ENCODE measurements at places on chromosomes 12 and 14.

DNA sequence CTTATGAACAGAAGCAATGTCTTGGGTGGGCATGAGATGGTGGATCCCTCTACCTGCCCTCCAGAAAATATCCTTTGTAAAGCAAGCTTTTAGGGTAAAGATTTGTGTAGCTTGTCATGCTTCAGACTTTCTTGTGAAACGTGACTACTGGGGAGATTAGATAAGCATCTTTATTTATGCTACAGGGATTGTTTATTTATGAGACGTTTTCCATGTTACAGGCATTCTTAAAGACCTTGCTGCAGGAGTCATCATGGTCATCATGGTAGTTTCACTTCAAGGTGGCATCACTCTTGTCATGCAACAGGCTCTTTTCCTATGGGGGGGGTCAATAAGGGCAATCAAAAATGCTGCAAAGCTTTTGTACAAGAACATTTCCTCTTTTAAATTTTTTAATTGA, 8.2 kb upstream of the MIS18BP1 start:
- no peak overlapping the region for H3K27ac ChIP-seq
- DNase-seq: no peak
- H3K4me3 ChIP-seq: no peak overlapping the region
- no peaks in the 10 kb centered on the region for H3K36me3 ChIP-seq
- H3K4me1 ChIP-seq: no peaks in the 10 kb centered on the region

DNA sequence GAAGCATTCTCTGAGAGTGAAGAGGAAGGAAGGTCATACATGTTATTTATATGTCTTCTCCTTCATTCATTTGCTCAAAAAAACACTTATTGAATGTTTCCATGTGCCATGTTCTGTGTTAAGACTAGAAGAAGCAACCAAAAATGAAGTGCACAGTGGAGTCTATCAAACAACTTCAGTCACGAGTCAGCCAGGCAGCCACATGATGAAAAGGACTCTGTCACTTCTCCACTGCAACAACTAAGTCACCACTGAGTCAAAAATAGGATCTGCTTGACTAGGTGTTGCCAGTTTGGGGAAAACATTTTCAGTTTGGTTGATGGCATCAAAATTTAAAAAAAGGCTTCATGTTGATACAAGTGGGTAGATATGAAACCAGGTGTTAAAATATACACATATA, 142.5 kb downstream of the PDE3A start:
- H3K36me3 ChIP-seq: no peaks in the 10 kb centered on the region
- no peak overlapping the region for H3K4me3 ChIP-seq
- no peaks in the 10 kb centered on the region for H3K4me1 ChIP-seq
- H3K27me3 ChIP-seq: no peaks in the 10 kb centered on the region

GRCh38 chr12:98823012-98823411, 177.9 kb downstream of the APAF1 start:
- no peak for DNase-seq
- H3K27me3 ChIP-seq: no peaks in the 10 kb centered on the region
- H3K4me1 ChIP-seq: no peaks in the 10 kb centered on the region
- H3K4me3 ChIP-seq: no peak overlapping the region
- H3K27ac ChIP-seq: no peak overlapping the region

- no peaks in the 10 kb centered on the region for H3K27me3 ChIP-seq
- H3K4me3 ChIP-seq: no peak overlapping the region
- no peaks in the 10 kb centered on the region for H3K4me1 ChIP-seq
- no peaks in the 10 kb centered on the region for H3K36me3 ChIP-seq
These were observed 57.6 kb downstream of the SCARB1 start for GRCh38 chr12:124805876-124806668.

GRCh38 chr12:3791256-3791874, 38.5 kb upstream of the CRACR2A start:
- no peak overlapping the region for H3K4me3 ChIP-seq
- H3K36me3 ChIP-seq: no peaks in the 10 kb centered on the region
- no peak overlapping the region for H3K27ac ChIP-seq
- H3K27me3 ChIP-seq: no peaks in the 10 kb centered on the region
- no peaks in the 10 kb centered on the region for H3K4me1 ChIP-seq

- H3K4me1 ChIP-seq: no peaks in the 10 kb centered on the region
- no peak overlapping the region for H3K27ac ChIP-seq
- no peaks in the 10 kb centered on the region for H3K36me3 ChIP-seq
- DNase-seq: peak; percentile 20
- H3K27me3 ChIP-seq: no peaks in the 10 kb centered on the region
These were observed 168.1 kb downstream of the BCAT1 start for GRCh38 chr12:24780697-24781368.

GRCh38 chr12:256958-257357, 5.7 kb downstream of the SLC6A13 start:
- no peak overlapping the region for H3K4me3 ChIP-seq
- no peak for DNase-seq

DNA sequence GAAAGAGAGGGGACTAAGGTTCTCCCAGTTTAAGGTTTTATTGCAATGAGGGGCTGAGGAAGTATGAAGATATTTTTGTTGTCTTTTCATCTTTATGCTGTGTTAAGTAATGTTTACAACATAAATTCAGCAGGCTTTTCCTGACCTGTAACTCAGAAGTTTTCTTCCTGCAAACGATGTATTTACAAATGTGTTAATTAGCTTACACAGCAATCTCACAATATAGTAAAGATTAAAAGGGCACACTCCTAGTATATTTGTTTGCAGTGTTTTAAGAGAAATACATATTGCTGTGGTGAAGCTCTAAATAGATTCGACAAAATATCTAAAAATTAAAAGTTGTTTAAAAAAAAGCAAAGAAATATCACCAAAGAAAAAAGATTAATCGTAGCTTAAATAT, 55.7 kb downstream of the OR11H12 start:
- no peak overlapping the region for H3K4me3 ChIP-seq
- H3K27me3 ChIP-seq: no peaks in the 10 kb centered on the region
- no peaks in the 10 kb centered on the region for H3K4me1 ChIP-seq
- H3K36me3 ChIP-seq: no peaks in the 10 kb centered on the region

- no peaks in the 10 kb centered on the region for H3K27me3 ChIP-seq
- DNase-seq: no peak
- no peak overlapping the region for H3K4me3 ChIP-seq
- no peaks in the 10 kb centered on the region for H3K4me1 ChIP-seq
- H3K27ac ChIP-seq: no peak overlapping the region
- H3K36me3 ChIP-seq: no peaks in the 10 kb centered on the region
These were observed 245.4 kb upstream of the KRR1 start for GRCh38 chr12:75756771-75757170.

DNA sequence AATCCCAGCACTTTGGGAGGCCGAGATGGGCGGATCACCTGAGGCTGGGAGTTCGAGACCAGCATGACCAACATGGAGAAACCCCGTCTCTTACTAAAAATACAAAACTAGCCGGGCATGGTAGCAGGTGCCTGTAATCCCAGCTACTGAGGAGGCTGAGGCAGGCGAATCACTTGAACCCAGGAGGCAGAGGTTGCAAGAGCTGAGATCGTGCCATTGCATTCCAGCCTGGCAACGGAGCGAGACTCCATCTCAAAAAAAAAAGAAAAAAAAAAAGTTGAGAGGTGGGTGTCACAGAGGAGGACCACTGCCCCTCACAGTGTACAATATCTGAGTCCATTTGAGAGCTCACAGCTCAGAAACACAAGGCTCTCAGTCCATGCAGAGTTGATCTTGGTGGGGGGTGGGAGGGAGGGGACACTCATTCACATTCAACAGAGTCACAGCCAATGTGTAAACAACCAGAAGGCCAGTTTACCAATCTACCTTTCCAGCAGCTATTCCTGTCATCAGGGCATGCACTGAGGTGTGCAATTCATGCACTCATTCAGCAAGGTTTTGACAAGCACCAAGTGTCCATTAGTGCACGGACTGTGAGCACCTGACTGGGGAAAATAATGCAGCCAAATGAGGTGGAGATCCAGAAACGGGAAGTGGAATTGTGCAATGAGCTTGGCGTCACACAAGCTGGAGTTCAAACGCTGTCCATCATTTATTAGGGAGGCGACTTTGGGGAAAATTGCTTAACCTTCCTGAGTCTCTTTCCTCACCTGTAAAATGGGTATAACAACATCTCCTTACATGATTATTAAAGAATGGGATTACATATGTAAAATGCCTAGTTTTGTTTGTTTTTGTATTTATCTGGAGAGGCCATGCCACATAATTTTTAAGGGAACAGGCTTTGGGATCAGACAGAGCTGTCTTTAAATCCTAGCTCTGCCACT, 4.4 kb upstream of the EIF5 start:
- H3K4me1 ChIP-seq: peaks cover 9% of the 10 kb centered on the region
- H3K27me3 ChIP-seq: no peaks in the 10 kb centered on the region
- no peak overlapping the region for H3K4me3 ChIP-seq
- H3K36me3 ChIP-seq: no peaks in the 10 kb centered on the region

GRCh38 chr12:124828264-124829007, 35.2 kb downstream of the SCARB1 start:
- no peak for DNase-seq
- no peak overlapping the region for H3K27ac ChIP-seq
- no peaks in the 10 kb centered on the region for H3K27me3 ChIP-seq
- no peaks in the 10 kb centered on the region for H3K36me3 ChIP-seq
- H3K4me3 ChIP-seq: no peak overlapping the region

- no peaks in the 10 kb centered on the region for H3K27me3 ChIP-seq
- DNase-seq: no peak
- no peaks in the 10 kb centered on the region for H3K4me1 ChIP-seq
- no peaks in the 10 kb centered on the region for H3K36me3 ChIP-seq
- H3K4me3 ChIP-seq: no peak overlapping the region
These were observed 549.1 kb downstream of the RERGL start for GRCh38 chr12:17540921-17541320.

GRCh38 chr14:76708028-76708427, 53.2 kb upstream of the VASH1 start:
- H3K27ac ChIP-seq: no peak overlapping the region
- no peaks in the 10 kb centered on the region for H3K36me3 ChIP-seq
- no peak overlapping the region for H3K4me3 ChIP-seq
- H3K4me1 ChIP-seq: no peaks in the 10 kb centered on the region
- H3K27me3 ChIP-seq: no peaks in the 10 kb centered on the region

DNA sequence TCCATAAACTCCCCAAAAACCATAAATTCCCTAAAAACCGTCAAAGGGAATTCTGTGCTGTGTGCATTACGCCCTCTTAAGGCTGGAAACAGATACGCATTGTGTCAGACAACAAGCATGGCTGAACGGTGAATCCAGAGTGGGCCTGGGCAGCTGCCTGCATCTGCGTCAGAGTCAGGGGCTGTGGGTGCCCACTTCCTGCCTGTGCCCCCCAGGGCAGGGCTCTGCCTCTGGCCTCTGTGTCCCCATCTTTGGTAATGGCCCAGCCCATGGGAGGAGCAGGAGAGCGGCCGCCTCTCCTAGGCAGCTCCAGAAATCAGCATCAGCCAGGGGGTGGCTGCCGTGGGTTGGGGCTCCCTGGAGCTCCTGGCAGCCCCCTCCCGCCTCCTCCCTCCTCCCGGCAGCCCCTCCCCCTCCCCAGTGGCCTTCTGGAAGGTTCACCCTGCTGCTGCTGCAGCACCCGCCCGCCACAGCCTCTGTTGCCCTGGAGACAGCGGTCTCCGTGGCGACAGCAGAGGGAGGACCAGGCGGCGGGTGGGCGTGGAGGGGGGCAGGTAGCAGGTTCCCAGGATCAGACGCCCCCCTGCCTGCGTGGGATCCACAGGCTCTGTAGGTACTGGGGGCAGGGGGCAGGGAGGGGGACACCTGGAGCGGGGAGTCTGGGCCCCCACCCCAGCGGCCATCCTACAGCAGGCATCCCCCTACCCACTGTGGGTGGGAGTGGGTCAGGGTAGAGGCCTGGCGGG, 5.9 kb downstream of the MMP17 start:
- H3K27ac ChIP-seq: no peak overlapping the region
- no peaks in the 10 kb centered on the region for H3K36me3 ChIP-seq
- H3K4me1 ChIP-seq: peaks cover 22% of the 10 kb centered on the region
- DNase-seq: peak; percentile 6
- H3K27me3 ChIP-seq: no peaks in the 10 kb centered on the region

DNA sequence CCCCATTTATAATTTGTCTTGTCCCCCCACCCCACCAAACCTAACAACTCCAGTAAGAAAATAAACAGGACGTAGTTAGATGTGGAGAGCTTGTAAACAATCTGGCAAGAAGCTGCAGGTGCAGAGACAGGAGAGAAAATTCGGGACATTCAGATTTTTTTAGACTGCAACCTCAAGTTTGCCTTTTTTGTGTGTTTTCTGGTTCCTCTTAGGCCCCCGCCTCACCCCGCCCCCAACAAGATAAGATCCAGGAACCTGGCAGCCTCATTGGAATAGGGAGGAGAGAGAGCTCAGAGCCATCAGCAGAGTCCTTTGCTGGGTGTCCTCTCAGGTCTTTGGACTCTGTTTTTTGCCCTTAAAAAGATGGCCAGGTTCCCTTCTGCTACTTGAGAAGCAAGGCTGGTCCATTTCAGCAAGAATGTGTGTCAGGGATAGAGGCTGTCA, 2.9 kb downstream of the HOXC10 start:
- peaks cover 48% of the 10 kb centered on the region for H3K4me1 ChIP-seq
- no peak for DNase-seq
- peaks cover 96% of the 10 kb centered on the region for H3K27me3 ChIP-seq

GRCh38 chr14:24247422-24247821, 5.0 kb upstream of the TINF2 start:
- H3K36me3 ChIP-seq: no peaks in the 10 kb centered on the region
- H3K4me1 ChIP-seq: peaks cover 22% of the 10 kb centered on the region
- no peak overlapping the region for H3K4me3 ChIP-seq

GRCh38 chr14:37150414-37150813, 22.0 kb downstream of the SLC25A21 start:
- no peaks in the 10 kb centered on the region for H3K4me1 ChIP-seq
- H3K27me3 ChIP-seq: no peaks in the 10 kb centered on the region
- DNase-seq: no peak

GRCh38 chr12:105960319-105961083, 178.3 kb downstream of the NUAK1 start:
- H3K4me3 ChIP-seq: no peak overlapping the region
- no peaks in the 10 kb centered on the region for H3K4me1 ChIP-seq
- no peaks in the 10 kb centered on the region for H3K36me3 ChIP-seq
- DNase-seq: no peak
- H3K27ac ChIP-seq: no peak overlapping the region

- no peaks in the 10 kb centered on the region for H3K4me1 ChIP-seq
- H3K27ac ChIP-seq: peak overlapping the region; percentile 30
- H3K4me3 ChIP-seq: no peak overlapping the region
- H3K27me3 ChIP-seq: no peaks in the 10 kb centered on the region
These were observed 37.6 kb downstream of the CEP83 start for GRCh38 chr12:94421868-94422740.

DNA sequence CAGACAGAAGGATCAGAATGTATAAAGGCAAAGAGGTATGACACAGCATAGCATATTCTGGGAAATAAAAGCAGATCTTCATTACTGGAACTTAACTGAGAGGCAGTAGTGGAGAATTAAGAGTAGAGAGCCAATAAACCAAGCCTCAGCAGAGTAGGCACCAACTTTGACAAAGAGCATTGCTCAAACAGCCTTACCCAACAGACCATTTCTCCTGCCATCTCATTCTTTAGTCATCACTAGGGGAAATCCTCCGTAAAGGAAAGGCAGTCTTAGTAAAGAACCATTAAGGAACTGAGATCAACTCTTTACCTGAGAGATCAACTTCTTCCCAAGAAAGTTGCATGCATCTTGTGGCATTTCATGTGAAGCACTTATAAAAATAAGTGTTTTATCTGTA, 36.6 kb downstream of the SENP1 start:
- no peaks in the 10 kb centered on the region for H3K4me1 ChIP-seq
- H3K27ac ChIP-seq: no peak overlapping the region
- H3K4me3 ChIP-seq: no peak overlapping the region
- no peak for DNase-seq
- peaks cover 2% of the 10 kb centered on the region for H3K36me3 ChIP-seq
